NCI-H510A treated with DMSO at 0.1 percent for 48 hours (cell line): ENCODE measurements at places on chromosomes 13 and 19.
A peak's percentile ranks its signal among the peaks of the same experiment; 100 is the strongest.

DNA sequence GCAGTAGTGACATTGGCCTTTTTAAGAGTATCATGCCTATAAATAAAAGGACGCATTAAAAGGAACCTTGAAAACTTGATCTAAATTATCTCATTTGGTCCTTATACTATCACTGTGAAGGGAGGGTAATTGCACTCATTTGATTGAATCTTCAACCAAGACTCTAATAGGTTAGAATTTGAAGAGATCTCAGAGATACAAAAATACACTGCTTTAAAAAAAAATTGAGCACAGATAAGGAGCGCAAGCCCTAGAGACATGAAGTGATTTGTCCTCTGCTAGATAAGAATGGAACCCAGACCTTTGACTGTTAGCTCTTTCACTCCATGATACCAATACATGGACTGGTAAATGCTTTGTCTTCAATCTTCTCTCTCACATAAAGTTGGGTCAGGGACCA is 58.2 kb upstream of the RXFP2 start:
- DNase-seq = no peak

DNA sequence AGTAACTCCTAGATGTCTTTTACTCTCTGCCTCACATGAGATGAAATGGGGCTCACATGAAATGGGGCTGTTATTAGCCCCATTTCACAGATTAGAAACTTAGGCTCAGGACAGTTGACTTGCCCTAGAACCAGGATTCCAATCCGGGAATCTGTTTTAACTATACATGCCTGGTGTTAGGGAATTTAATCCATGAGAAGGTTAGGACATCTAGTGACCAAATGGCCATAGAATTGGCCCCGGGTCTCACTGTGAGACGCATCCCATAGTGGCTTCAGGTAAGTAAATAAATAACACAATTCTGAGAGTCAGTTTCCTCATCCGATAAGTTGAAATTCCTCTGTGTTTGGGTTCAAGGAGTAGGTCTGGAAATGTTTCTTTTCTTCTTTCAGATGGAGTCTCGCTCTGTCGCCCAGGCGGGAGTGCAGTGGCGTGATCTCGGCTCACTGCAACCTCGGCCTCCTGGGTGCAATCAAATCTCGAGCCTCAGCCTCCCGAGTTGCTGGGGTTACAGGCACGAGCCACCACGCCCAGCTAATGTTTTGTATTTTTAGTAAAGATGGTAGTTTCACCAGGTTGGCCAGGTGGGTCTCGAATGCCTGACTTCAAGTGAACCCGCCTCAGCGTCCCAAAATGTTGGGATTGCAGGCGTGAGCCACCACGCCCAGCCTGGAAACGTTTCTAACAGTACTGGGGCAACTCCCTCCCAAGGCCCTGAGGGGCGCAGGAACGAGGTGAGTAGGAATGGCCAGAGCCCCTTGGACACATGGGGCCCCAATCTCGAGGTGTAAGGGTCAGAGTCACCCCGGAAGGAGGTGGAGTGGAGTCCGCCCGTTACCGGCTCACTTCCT is 1.2 kb upstream of the ZNF574 start:
- DNase-seq = no peak

GRCh38 chr13:83414393-83414792 is 467.9 kb downstream of the SLITRK1 start:
- DNase-seq = no peak

GRCh38 chr19:54114340-54115108 is 933 bp downstream of the TFPT start:
- no peak for DNase-seq

- DNase-seq = no peak
These were observed 48.0 kb downstream of the RFX2 start for GRCh38 chr19:6062274-6062673.

- DNase-seq = no peak
These were observed 6.3 kb upstream of the ZNF160 start for GRCh38 chr19:53109527-53109926.

DNA sequence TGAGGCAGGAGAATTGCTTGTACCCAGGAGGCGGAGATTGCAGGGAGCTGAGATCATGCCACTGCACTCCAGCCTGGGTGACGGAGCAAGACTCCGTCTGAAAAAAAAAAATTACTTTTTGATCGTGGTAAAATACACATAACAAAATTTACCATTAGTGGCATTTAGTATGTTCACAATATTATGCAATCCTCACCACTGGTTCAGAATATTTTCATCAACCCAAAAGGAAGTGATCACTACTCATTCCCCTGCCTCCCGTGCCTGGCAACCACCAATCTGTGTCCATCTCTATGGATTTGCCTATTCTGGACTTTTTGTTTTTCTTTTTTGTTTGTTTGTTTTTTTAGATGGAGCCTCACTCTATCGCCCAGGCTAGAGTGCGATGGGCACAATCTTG is 1.2 kb upstream of the PALM3 start:
- DNase-seq = no peak

DNA sequence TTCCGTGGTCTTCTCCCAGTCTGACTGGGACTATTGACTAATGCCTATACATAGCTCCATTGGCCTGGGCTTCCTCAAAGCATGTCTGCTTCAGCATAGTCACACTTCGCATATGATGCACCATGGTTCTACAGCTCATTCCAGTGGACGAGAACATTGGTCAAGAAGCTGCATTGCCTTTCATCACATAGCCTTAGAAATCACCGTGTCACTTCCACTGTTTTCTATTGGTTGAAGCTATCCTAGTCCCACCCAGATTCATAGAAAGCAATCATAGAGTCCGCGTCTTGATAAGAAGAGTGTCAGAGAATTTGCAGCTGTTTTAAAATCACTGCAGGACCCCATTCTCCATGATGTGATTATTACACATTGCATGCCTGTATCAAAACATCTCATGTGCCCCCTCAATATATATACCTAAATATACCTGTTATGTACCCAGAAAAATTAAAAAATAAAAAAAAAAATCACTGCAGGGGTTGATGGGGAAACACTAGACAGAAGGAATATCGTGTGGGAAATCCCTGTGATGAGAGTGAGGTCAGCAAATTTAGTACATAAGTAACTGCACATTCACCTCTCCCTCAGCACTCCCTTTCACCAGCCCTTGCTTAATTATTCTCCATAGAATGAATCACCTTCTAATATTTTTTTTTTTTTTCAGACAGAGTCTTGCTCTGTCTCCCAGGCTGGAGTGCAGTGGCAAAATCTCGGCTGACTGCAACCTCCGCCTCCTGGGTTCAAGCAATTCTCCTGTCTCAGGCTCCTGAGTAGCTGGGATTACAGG is 2.2 kb upstream of the ARHGAP33 start:
- no peak for DNase-seq

- peak; percentile 78 for DNase-seq
These were observed 47.1 kb upstream of the MRI1 start for GRCh38 chr19:13717194-13717643.

DNA sequence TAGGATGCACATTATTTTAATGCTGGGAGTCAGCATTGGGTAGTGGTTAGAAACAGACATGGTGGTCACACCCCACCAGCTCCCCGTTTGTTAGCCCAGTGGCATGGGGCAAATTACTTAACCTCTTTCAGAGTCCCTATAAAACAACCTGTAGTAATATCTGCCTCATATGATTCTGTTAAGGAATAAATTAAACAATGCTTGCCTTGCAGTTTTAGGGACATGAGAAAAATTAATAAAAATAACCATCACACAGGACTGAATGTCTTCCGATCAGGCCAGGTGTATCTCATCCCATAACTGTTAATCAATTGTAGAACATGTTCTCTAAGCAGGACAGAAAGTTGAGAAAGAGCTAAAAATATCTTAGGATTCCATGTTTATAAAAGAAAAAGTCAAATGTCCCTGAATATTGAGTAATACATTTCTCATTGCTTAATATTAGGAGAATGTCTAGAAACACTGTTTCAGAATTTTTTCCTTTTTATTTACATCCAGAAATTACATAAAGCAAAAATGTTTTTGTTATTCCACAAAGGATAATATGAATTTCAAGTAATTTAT is 196.5 kb downstream of the GPC6 start:
- DNase-seq = no peak

DNA sequence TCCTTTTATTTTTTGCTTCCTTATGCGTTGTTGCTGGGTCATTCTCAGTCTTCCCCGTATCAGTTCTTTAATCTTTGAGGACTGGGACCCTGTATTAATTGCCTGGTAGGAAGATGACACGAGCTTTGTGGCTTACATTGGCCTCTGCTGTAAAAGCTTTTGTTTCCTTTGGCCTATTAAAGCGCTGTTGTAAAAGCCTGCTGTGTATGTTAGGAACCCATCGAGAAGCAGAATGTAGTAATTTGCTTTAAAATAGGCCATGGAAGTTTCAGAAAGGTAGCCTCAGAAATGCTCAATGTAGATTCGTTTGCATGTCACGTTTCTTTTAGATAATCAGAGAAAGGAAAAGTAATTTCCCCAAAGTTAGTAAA is 257.5 kb upstream of the STARD13 start:
- DNase-seq = no peak

DNA sequence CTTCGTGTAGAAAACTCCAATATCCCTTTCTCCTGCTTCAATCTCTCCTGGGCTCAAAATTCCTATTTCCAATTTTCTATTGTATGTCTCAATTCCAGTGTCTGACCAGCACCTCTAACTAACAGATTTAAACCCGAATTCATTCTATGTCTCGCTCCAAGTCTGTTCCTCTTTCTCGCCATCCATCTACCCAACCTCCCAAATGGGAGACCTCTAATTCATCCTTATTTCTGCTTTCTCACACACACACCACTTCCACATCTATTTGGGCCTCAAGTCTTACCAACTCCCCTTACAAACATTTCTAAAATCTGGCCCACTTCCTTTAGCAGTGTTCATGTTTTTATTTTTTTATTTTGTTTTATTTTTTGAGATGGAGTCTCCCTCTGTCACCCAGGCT is 53.3 kb downstream of the MBD3L2B start:
- no peak for DNase-seq

DNA sequence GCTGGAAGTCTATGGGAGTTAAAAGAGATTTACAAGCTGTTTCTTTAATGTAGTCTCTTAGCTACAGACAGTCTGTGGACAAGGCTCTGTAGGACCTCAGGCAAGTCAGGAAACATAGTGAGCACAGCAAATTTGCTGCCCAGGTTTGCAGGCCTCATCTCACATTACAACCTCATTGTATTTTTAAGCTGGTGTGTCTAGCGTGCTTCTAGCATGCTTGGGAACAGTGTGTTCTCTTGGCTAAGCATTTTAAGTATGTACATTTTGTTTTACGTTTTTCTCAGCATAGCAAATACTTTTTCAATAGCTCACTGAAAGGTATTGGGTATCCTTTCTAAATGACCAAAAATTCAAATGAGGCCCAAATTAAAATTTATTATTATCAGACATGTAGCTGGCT is 113.2 kb downstream of the STARD13 start:
- peak; percentile 13 for DNase-seq

GRCh38 chr13:99546878-99547277 is 45.6 kb downstream of the TM9SF2 start:
- no peak for DNase-seq

DNA sequence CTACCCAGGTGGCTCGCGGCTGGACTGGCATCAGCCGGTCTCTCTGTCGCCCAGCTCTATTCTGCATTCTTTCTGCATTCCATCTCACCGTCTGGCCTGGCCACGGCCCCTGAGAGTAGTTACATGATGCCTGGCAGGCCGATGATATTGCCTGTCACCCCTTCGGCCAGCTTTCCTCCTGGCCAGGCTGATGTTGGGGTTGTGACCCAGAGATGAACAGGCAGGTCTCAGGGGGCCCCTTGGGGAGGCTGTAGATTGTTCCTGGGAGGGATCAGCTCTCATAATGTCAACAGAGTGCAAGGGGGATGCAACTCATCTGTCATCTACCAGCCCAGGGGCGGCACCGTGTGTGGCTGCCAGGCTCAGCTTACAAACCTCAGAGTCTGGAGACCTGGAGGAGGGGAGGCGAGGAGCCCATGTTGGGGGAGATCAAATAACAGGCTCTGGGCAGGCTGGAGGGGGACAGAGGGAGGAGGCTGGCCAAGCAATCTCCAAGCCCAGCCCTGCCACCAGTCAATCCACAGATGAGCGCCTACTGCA is 13.6 kb upstream of the FBXO17 start:
- peak; percentile 54 for DNase-seq

DNA sequence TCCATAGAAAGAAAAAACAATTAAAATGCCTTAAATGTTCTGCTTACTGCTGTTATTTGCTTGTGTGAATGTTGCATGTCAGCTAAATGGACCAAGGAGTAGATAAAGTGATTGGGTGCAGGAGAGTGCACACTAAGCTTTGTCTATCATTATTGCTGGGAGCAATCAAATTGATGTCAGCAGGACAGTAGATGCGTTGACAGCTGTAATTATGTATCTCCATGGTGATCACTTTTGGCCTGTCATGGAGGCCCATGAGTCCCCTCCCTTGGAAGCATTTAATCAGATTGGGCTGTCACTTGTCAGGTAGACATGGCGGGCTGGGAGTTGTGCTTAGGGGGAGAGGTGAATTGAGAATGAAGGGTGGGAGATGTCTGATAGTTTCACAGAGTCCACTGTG is 215.3 kb downstream of the PCCA start:
- no peak for DNase-seq

DNA sequence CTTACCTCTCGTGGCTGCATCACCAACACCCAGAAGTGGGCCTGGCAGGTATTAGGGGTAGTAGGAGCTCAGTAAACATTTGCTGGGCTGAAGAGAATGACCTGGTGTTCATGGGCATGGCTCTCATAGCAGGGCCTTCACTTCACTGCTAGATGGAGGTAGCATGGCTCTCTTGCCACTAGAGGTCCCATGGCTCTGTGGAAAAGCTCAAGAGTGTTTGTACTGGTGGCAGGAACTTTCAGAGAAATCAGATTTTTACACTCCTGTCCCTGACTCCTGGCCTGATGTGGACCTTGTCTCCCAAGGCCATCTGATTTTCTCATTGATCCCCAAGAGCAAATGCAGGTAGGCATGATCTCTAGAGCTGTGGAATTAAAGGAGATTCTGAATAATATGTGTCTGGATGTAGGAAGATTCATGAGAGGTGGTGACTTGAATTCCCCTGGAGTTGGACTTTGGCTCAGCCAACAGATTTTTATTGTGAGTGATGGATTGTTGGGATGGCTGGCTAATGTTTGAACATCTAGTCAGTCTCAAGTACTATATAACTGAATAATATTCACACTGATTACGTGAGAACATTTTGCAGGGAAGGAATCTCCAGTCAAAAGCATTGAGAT is 5.7 kb downstream of the ZNF574 start:
- DNase-seq = no peak

DNA sequence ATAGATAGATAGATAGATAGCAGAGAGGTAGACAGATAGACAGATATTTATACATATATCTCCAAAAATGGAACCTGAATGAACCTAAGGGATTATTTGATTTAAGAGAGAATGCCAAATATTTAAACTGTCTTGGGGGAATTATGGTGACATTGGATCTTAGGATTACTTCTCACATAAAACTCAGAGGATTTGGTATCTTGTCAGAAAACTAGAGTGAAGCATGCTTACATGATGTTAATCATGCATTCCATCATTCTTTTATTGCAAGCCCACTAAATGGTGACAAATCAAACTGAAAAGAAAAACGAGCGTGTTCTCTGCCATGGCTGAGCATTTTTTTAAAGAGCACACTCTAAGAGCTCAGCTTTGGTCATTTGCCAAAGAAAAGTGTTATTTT is 165.2 kb downstream of the PCDH9 start:
- no peak for DNase-seq

GRCh38 chr19:31223740-31224534 is 125.3 kb downstream of the TSHZ3 start:
- no peak for DNase-seq

- no peak for DNase-seq
These were observed 5.9 kb downstream of the ANGPTL6 start for GRCh38 chr19:10096615-10096963.

- no peak for DNase-seq
These were observed 22.4 kb downstream of the FGF21 start for GRCh38 chr19:48777720-48778119.

- no peak for DNase-seq
These were observed 32.2 kb downstream of the SLAIN1 start for GRCh38 chr13:77729502-77730221.
